Esophagus mucosa (tissue), 1 donor: ENCODE measurements at places on chromosomes 5 and 9. TPM values are rescaled to one million over a fixed set of nuclear protein-coding genes. Genes with fewer than 3 reads are reported as not detected.

The FOXD1 gene
- total RNA-seq = 0.88 TPM

GRCh38 chr5:109907189-109907588 is 217.5 kb downstream of the MAN2A1 start:
- no peak for ATAC-seq

The ZDHHC12 gene
- total RNA-seq = 54.4 TPM

DNA sequence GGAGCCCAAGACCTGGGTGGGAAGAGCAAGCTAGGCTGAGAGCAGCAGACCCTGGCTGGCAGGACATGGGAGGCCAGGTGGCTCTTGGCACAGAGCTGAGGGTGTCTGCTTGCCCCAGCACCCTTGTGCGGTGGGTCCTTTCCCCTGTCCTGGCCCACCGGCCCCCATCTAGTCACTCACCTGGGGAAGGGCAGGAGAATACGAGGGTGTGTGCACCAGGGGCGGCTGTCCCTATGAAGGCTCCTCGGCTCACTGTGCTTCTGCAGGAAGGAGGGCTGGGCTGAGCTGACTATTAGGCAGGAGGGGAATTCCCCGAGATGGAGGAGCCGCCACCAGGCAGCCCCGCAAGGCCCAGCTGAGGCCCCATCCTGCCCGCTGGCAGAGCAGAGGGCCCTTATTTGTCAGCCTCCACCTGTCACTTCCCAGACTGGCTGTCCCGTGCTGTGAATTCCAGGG is 6.1 kb upstream of the TNIP1 start:
- ATAC-seq = peak; percentile 44

- no peak for ATAC-seq
Measured at GRCh38 chr5:96671441-96671840, 9.3 kb downstream of the CAST start.

The B4GALT7 gene
- 13.1 TPM for total RNA-seq

The DRD1 gene
- total RNA-seq = not detected

The LPAR1 gene
- 7.5 TPM for total RNA-seq

The DNM1 gene
- 2.2 TPM for total RNA-seq

The CNTNAP3B gene
- 10.4 TPM for total RNA-seq

DNA sequence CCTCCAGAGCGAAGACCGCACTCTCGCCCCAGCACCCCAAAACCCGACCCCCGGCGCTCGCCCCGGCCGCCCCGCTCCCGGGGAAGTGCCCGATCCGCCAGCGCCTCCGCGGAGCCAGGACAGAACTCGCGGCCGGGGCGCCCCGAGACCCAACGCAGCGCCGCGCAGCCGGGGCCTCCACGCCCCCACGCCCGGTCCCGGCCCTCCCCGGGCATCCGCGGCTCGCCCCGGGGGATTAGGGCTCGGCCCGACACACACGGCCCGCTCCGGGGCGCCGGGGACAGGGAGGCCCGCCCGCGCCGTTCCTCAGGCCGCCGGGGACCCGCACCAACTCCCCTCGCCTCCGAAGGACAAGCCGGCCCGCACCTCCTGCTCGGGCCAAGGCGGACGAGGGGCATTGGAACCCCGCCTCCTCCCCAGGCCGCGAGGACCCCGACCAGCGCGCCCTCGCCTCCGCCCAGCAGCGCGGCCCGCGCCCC is 544 bp downstream of the FNBP1 start:
- ATAC-seq = peak; percentile 62

The IRX1 gene
- total RNA-seq = 1.1 TPM

DNA sequence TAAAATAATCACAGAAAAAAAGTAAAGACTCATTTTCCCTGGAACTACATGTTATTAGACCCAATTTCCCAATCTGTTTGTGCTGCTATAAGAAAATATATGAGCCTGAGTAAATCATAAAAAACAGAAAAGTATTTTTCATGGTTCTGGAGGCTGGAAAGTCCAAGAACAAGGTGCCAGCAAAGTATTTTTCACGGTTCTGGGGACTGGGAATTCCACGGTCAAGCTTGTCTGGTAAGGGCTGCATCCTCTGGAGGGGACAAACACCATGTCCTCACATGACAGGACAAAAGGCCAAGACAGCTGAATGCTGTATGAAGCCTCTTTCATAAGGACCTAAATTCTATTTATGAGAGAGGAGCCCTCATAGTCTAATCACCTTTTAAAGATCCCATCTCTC is 172.3 kb downstream of the PLPPR1 start:
- no peak for ATAC-seq

DNA sequence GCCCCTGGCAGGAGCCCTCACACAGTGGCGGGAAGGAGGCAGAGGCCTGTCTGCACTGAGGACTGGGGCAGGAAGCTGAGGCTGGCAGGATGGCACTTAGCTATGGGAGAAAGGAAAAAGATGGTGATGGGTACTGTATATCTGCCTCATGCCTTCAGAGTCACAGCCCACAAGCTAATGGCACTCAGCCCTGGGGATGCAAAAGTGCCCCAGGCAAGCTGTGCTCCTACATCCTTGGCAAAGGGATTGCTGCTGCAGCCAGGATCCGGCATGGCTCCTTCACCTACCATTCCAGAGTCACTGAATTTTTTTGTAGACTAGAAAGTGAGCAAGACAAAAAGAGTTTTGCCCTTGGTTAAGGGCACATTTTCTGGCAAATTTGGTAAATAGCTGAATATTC is 8.7 kb downstream of the ACSL6 start:
- ATAC-seq = no peak

DNA sequence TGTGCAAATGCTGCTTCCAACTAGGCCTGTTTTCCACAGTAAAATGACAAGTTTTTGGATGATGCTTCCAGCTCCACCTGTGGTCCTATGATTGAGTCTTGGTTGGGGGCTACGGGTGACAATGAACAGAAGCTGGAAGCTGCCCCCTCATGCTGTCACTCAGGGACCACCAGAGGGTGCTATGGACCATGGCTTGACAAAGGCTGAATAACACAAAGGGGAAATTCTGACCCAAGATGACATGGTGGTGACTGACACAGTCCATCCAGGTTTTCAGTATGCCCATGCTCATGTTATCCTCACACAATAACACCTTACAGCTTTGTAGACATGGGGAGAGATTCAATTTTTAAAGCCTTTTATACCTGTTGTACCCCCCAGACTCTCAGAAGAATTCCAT is 23.9 kb upstream of the SAP30L start:
- no peak for ATAC-seq

DNA sequence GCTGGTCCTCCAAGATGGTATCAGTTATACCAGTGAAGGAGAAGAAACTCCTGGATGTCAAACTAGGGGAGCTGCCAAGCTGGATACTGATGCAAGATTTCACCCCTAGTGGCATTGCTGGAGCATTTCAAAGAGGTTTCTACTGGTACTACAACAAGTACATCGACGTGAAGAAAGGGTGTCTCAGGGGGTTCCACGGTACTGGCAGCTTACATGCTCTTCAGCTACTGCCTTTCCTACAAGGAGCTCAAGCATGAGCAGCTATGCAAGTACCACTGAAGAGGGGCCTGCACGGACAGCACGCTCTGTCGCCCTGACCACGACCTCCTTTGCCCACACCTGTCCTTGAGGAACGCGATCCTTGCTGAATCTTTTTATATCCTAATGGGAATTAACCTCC is 19.5 kb downstream of the ACTL7B start:
- peak; percentile 5 for ATAC-seq

DNA sequence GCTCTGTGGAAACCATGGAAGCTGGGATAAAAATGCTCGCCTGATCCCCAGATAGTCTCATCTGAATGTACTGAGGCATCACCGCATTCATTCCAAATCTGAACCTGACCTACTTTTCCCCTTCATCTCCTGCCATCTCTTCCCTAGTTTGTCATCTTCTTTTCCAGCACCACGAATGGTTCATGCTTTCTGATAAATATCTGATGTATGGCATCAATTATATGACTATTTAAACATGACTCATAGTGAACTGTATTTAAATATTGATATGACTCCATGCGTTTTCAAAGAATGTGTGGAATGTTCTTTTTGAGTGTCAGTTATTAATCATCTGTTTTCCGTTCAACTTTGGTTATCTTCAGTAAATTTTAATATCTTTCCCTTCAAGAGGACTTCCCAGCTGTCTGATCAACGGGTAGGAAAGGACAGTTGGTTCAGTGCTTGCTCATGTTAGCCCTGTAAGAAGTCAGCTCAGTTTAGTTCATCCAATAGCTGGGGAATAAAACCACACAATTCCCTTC is 21.1 kb downstream of the BASP1 start:
- ATAC-seq = no peak

- ATAC-seq = no peak
Measured at GRCh38 chr5:110055302-110055701, 365.6 kb downstream of the MAN2A1 start.

DNA sequence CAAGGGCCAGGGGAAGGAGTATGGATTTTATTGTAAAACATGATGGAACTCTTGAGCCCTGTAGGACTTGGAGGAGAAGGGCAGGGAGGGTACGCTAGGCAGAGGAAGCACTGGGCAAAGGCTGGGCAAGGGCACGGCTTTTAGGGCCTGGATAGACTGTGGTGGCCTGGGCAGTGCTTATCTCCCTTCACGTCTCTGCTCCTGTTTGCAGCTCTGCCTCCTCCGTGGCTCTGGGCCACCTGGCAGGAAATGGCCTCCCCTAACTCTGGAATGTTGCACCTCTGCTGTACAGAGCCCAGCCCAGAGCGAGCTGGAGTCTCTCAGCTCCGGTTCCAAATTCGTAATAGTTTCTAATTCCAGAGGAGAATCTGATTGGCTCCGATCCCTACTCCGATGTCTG is 12.2 kb upstream of the STC2 start:
- no peak for ATAC-seq

DNA sequence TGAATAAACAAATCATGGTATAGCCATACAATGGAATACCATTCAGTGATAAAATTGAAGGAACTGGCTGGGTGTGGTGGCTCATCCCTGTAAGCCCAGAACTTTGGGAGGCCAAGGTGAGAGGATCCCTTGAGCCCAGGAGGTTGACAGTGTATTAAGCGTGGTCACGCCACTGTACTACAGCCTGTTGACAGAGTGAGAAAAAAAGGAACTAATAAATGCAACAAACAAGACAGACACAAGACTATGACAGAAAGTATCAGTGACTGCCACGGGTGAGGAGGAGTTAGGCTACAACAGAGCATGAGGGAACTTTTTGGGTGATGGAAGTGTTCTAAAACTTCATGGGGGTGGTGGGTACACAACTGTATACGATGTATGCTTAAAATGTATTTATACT is 2.2 kb downstream of the FNIP1 start:
- ATAC-seq = no peak

- no peak for ATAC-seq
Measured at GRCh38 chr9:123064716-123065115, 31.2 kb downstream of the GPR21 start.

GRCh38 chr9:138099803-138100598 is 222.4 kb downstream of the CACNA1B start:
- ATAC-seq = no peak

GRCh38 chr5:128143911-128144310 is 60.3 kb downstream of the SLC12A2 start:
- no peak for ATAC-seq

DNA sequence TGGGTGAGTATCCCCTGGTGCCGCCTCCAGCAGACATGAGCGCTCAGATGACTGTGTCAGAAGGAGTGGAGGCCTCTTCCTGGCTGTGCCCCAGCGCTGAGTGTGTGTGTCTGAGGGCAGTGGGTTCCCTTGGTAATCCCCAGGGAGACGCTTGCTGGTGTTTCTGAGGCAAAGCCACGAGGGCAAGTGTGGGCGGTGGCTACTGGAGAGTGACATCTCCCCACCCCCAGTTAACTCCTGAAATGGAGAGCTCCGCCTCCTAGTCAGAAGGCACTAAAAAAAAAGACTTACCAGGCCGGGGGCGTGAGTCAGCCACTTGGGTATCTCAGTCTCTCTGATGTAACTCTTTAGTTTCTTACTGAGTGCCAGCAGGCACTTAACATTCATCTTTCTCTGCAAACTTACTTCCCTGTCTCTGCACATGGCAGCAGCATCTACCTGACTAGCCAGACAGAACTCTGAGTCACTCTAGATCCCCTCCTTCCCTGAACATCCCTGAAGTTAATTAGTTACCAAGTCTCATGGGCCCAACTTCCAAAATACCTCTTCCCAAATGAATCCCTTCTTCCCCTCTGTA is 19.3 kb downstream of the ORM2 start:
- ATAC-seq = peak; percentile 88

The WNK2 gene
- 0.92 TPM for total RNA-seq

DNA sequence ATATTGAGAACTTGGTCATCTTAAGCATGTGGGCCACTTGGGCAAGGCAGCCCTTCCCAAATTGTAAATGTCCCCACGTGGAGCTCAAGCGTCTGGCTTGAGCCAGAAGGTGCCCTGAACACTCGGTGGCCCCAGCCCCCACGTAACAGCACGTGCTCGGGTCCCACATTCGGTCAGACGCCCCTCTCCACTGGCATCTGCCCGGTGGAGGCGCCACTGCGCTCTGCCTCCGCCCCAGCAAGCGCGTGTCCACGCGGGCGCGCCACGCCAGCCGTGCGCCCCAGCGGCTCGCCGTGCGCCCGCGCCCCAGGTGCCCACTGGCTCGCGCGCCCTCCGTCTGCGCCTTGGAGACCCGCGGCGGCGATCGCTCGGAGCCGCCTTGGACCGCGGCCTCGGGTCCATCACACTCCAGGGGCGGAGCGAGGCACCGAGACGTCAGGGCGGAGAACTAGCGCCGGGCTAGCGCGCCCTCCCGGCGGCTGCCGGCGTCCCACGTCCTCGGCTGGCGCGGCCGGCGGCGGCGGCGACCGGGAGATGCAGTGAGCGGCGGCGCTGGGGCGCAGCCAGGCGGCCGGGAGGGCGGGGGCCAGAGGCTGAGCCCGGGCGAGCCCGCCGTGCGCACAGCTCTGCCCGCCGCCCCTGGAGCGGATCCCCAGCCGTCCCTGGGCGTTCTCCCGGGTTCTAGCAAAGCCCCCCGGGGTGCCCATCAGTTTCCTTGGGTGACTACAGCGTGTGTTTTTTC is at the start of gene PALM2AKAP2:
Gene PALM2AKAP2 (plus strand): TSS at position 488 of the 742 bp plus-strand sequence. CDS start 291 bp downstream, outside the sequence.
- ATAC-seq = peak; percentile 52

DNA sequence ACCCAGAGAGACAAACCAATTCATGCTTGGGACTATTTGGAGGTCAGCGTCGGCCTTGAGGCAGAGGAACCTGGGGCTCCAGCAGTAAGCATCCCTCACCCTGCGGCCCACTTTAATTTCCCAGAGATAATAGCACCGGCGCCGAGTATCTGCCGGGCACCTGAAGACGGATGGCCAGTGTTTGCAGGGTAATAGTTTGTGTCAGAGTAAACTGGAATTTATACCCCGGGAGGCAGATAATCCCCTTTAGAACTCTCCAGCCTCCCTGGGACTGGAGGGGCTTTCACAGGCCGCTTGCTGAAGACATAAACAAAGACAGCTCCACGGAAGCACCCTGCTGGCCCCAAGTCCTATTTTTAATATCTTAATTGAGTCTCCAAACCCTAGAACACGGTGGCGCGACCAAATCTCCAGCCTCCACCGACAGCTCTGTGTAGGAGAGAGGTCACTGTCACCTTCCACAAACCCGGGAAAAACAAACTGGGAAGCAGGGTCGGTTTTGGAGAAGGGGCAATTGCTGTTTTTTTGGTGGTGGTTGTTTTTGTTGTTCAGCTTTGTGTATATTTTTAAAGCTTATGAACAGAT is 17.4 kb upstream of the FCN1 start:
- no peak for ATAC-seq

DNA sequence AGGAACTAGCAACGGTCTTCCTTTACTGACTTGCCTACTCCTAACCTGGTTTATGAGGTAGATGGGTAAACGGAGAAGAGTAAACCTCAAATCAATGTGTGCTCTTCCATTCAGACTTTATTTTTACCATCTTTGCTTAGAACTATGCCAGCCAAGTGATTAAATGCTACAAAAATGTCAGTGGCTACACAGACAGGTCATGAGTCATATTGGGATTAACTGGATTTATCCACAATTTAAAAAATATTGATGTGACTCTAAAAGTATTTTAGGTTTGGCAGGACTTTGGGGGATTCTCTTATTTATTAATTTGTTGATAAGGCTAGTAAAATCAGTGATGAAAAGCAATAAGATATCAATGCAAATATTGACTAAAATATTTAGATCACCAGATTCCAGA is 275.0 kb downstream of the PLK2 start:
- ATAC-seq = peak; percentile 57

The KIF3A gene
- total RNA-seq = 5.5 TPM
